ENCODE measurements at places on chromosomes 3 and 15.

DNA sequence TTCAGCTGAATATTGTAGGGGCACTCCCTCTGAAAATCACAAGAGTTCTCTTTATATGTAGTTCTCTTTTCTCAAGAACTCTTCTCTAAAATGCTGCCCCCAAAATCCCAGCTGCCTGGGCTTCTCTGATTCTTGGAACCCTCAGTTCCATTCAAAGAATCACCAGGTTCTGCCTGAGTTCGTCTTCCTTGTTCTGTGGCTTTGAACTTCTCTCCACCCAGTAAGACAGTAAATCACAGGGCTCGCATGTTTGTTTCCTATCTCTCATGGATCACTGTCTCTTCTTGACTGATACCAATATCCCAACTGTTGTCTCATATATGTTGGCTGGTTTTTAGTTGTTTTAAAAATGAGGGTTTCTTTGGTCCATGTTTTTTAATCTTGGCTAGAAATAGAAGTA, 359.5 kb upstream of the CBLB start:
- DNase-seq = no peak

- no peak for DNase-seq
Observed at GRCh38 chr3:71753701-71754609, at the start of gene GPR27. GPR27 (plus strand) TSS chr3:71753855; CDS start chr3:71754050, 195 bp downstream.

GRCh38 chr3:138899351-138899991, 47.5 kb downstream of the FOXL2 start:
- DNase-seq = no peak

DNA sequence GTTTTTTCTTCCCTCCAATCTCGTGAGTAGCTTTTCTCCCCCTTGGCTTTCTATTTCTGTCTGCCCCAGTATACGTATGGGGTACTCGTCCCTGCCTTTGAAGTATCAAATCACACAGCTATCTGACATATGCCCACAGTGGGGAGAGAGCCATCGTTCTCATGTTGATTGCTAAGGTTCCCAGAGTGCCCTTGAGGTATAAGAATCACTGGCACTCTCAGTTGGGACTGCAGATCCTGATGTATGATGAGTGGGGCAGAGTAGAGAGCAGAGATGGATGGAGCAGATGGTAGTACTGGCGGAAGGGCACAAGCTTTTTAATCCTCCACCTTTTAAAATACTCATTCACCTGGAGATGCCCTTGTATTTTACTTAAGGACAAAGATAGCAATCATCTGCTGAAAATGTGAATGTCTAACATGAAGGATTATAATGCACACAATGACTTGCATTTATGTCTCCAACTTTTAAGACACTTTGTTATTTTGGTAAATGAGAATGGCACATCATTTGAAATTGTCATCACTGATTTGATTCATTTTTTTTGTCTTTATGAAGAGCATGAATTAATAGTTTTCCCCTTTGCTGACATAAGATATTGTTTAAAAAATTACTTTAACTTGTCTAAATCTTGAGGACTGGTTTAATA, 239.6 kb downstream of the NR1D2 start:
- no peak for DNase-seq

GRCh38 chr3:196689941-196690660, 21.9 kb downstream of the CEP19 start:
- no peak for DNase-seq

GRCh38 chr3:55159711-55160110, 231.9 kb upstream of the LRTM1 start:
- no peak for DNase-seq

- DNase-seq = no peak
Observed at GRCh38 chr3:65978116-65978515, 60.6 kb downstream of the MAGI1 start.

- no peak for DNase-seq
Observed at GRCh38 chr3:23406601-23407000, 203.5 kb downstream of the UBE2E2 start.

- DNase-seq = peak; percentile 24
Observed at GRCh38 chr3:180802837-180803236, 109.6 kb upstream of the FXR1 start.

DNA sequence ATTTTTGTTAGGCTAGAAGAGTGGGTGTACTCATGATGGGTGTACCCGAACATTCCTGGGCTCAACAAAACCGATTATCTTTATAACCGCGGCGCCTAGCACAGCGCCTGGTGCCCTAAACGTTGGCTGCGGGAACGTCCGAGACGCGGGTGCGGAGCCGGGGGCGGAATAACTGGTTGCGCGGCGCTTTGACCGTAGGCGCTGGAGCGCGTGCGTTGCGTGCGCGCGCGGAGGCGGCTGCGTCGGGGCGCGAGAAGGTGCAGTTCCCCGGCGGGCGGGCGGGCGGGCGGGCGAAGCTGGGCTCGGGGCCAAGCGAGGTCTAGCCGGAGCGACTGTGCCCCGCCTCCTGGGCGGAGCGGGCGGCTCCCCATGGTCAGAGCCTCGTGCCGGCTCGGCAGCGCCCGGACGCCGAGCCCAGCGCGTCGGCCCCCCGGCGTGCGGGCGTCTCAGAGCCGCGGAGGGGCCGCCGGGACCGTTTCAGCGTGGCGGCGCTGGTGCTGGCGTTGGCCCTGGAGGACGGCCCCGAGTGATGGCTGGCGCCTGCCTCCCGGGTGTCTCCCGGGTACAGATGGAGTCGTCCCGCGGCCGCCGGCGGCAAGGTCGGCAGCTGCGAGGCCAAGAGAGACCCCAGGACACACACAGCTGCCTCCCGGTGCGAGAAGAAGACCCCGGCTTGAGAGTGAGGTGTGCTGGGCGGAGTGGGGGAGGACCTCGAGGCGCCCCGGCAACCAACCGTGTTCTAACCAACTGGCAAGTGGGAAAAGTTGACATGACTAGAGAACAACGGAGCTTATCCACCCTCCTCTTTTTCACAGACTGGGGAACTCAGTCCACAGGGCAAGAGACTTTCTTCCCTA, at the start of gene PLAAT1:
TSS of gene PLAAT1 (plus strand) at position 373 of the 857 bp plus-strand sequence. CDS start 14,429 bp downstream, outside the sequence.
- DNase-seq = peak; percentile 72

All from hematopoietic multipotent progenitor cell treated with erythropoietin and hydrocortisone succinate and interleukin-3 and kit ligand, for 8 days (in vitro differentiated cells).